ENCODE measurements at places on chromosomes 4 and X. TPM values are rescaled to one million over a fixed set of nuclear protein-coding genes. Genes with fewer than 3 reads are reported as not detected.

- H3K27ac ChIP-seq: no peak overlapping the region
- H3K4me1 ChIP-seq: no peaks in the 10 kb centered on the region
- no peaks in the 10 kb centered on the region for H3K27me3 ChIP-seq
- no peak for DNase-seq
Measured at GRCh38 chr4:8828869-8829268, 42.8 kb downstream of the HMX1 start.

- H3K4me3 ChIP-seq: no peak overlapping the region
- no peaks in the 10 kb centered on the region for H3K27me3 ChIP-seq
- H3K27ac ChIP-seq: peak overlapping the region; percentile 37
- peak; percentile 39 for DNase-seq
Measured at GRCh38 chrX:40867352-40867751, 132.0 kb upstream of the MED14 start.

Gene CT45A1
- not detected for total RNA-seq

- H3K4me3 ChIP-seq: no peak overlapping the region
- H3K36me3 ChIP-seq: no peaks in the 10 kb centered on the region
- H3K4me1 ChIP-seq: no peaks in the 10 kb centered on the region
- H3K27ac ChIP-seq: no peak overlapping the region
- DNase-seq: no peak
Measured at GRCh38 chr4:173014113-173014558, 154.5 kb upstream of the GALNT7 start.

Gene NUDT11
- 1.4 TPM for total RNA-seq

Gene RASGEF1B
- 1.4 TPM for total RNA-seq

DNA sequence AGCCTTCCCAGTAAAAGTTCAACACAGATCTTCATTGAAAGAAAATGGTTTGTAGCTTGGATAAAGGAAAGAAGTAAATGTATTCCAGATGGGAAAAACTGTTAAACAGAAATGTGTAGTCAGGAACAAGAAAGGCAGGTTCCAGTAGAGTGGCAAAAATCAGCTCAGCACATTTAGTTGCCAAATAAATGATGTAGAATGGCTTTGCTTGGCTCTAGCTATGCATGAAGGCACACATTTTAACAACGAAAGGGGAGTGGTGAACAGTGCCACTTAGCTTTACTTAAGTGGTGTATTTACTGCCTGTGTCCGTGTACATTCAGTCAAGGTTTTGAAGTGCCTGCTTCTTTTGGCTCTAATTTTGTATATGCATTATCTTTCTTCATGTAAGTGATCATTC is 644.5 kb upstream of the ATOH1 start:
- H3K4me3 ChIP-seq: no peak overlapping the region
- H3K27me3 ChIP-seq: no peaks in the 10 kb centered on the region
- no peaks in the 10 kb centered on the region for H3K4me1 ChIP-seq
- H3K36me3 ChIP-seq: no peaks in the 10 kb centered on the region
- no peak for DNase-seq

- no peaks in the 10 kb centered on the region for H3K4me1 ChIP-seq
- H3K27me3 ChIP-seq: no peaks in the 10 kb centered on the region
- no peak overlapping the region for H3K4me3 ChIP-seq
- no peak for DNase-seq
- no peaks in the 10 kb centered on the region for H3K36me3 ChIP-seq
- H3K27ac ChIP-seq: no peak overlapping the region
Measured at GRCh38 chrX:51494409-51494808, 2.0 kb downstream of the NUDT11 start.

GRCh38 chrX:45718676-45719075 is 518.0 kb upstream of the DIPK2B start:
- H3K27ac ChIP-seq: no peak overlapping the region
- H3K4me3 ChIP-seq: no peak overlapping the region
- no peaks in the 10 kb centered on the region for H3K4me1 ChIP-seq
- no peaks in the 10 kb centered on the region for H3K36me3 ChIP-seq

- no peaks in the 10 kb centered on the region for H3K36me3 ChIP-seq
- DNase-seq: no peak
- H3K4me3 ChIP-seq: no peak overlapping the region
Measured at GRCh38 chrX:7156879-7157278, 8.9 kb upstream of the PUDP start.

DNA sequence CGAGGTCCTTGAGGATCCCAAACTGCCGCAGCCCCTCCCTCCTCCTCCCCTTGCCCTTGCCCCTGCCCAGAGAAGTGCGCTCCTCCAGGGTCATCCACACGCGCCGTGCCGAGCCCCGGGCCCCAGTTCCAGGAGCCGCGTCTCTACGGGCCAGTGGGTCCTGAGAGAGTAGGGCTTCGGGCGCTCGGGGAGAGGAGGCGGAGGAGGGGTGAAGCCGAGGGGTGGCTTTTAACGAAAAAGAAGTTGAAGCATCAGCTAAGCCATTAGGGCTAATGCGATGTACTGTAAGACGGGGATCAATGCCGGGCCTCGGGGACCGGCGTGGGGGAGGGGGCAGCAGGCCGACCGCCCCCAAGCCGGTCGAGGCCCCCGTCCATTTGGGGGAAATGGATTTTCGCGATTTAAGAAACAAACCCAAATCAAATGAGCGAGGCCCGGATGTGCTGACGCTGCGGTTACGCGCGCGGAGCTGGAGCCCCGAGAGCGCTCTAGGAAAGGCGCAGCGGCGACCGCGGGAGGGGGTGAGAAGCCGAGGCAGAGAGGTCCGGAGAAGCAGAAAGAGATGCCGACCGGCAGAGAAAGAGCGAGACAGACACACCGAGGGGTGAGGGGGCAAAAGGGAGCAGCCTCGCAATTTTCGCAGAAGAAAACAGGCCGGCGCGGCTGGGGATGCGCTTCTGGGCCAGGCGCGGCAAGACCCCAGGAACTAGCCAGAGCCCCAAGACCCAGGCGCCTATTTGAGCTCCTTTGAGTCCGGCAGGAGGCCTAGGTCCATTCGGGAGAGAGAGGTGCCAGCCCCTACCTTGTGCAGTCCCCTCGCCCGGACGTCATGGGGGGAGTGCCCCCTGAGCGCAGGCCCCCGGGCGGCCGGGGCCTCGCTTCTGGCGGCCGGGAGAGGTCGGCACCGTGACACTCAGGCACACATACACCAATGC is 13.6 kb downstream of the HMX1 start:
- H3K36me3 ChIP-seq: no peaks in the 10 kb centered on the region
- no peaks in the 10 kb centered on the region for H3K4me1 ChIP-seq
- DNase-seq: no peak
- no peak overlapping the region for H3K27ac ChIP-seq

Gene MAGEA2B
- total RNA-seq: not detected

DNA sequence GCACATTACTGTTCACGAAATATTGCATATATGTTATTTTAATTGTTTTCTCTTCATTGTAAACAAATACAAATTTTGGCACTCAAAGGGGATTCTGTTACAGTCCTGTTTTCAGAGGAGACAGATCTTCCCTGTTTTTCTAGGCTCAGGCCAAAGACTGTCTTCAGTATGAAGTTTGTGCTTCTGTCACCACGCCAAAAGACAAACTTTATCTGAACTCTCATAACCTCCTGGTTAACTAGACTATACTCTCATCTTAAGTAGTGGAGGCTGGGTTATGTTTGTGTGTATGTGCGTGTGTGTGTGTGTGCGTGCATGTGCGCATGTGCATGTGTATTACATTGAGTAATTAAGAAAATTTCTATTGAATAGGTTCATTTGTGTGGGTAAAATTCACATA is 676.8 kb upstream of the HS3ST1 start:
- no peak for DNase-seq
- H3K27ac ChIP-seq: no peak overlapping the region
- H3K4me1 ChIP-seq: no peaks in the 10 kb centered on the region
- no peak overlapping the region for H3K4me3 ChIP-seq
- H3K27me3 ChIP-seq: no peaks in the 10 kb centered on the region

DNA sequence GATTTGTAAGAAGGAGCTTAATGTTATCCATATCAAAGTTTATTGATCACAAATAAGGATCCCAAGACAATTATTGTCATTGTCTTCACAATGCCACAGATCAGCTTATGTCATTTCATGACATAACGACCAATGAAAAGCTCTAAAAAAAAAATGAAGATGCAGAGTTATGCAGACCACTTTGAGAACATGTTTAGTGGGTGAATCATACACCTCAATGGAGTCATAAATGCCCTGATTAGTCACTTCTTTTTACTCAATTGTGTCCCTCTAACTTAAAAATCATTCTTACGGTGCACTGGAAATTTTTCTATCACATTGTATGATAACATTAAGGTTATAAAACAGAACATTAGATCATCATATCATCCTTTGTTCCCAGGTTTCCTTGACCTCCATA is 87.6 kb upstream of the GABRG1 start:
- H3K27ac ChIP-seq: no peak overlapping the region
- DNase-seq: no peak
- no peak overlapping the region for H3K4me3 ChIP-seq
- H3K4me1 ChIP-seq: no peaks in the 10 kb centered on the region

Gene RHOXF2B
- not detected for total RNA-seq

GRCh38 chrX:67568769-67569168 is 24.9 kb downstream of the AR start:
- DNase-seq: no peak
- H3K27ac ChIP-seq: no peak overlapping the region
- H3K4me3 ChIP-seq: no peak overlapping the region

Gene PPARGC1A
- 8.0 TPM for total RNA-seq

- no peaks in the 10 kb centered on the region for H3K36me3 ChIP-seq
- no peak overlapping the region for H3K4me3 ChIP-seq
- H3K27me3 ChIP-seq: peaks cover 3% of the 10 kb centered on the region
- DNase-seq: no peak
- H3K27ac ChIP-seq: no peak overlapping the region
- peaks cover 4% of the 10 kb centered on the region for H3K4me1 ChIP-seq
Measured at GRCh38 chr4:92307866-92308265, 4.1 kb downstream of the GRID2 start.

GRCh38 chrX:150163956-150164726 is 199.0 kb upstream of the MAMLD1 start:
- H3K36me3 ChIP-seq: no peaks in the 10 kb centered on the region
- no peaks in the 10 kb centered on the region for H3K4me1 ChIP-seq
- H3K4me3 ChIP-seq: no peak overlapping the region

Gene SPP1
- total RNA-seq: 150 TPM

DNA sequence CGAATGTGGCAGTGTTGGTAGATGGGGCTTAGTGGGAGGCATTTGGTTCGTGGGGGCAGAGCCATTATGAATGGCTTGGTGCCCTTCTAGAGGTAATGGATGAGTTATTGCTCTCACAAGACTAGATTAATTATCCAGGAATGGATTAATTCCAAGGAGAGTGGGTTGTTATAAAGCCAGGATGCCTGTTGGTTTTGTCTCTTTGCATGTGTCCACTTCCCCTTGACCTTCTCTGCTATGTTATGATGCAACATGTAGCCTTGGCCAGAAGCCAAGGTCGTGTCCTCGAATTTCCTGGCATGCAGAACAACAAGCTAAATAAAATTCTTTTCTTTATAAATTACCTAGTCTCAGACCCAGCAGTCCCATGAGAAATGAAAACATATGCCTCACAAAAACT is 111.2 kb upstream of the PLS3 start:
- no peak overlapping the region for H3K27ac ChIP-seq
- H3K36me3 ChIP-seq: no peaks in the 10 kb centered on the region
- peaks cover 7% of the 10 kb centered on the region for H3K27me3 ChIP-seq
- DNase-seq: peak; percentile 40
- H3K4me3 ChIP-seq: no peak overlapping the region

Gene MAGEA1
- 0.13 TPM for total RNA-seq

- H3K4me3 ChIP-seq: no peak overlapping the region
- no peak overlapping the region for H3K27ac ChIP-seq
- H3K4me1 ChIP-seq: no peaks in the 10 kb centered on the region
Measured at GRCh38 chr4:73019462-73020047, 50.0 kb downstream of the COX18 start.

GRCh38 chr4:41256740-41257256 is at the start of gene UCHL1:
UCHL1 (plus strand) TSS chr4:41256928; CDS start chr4:41256977, 49 bp downstream.
- no peaks in the 10 kb centered on the region for H3K36me3 ChIP-seq
- H3K27ac ChIP-seq: no peak within 1 kb of the TSS
- no peak for DNase-seq
- peak within 1 kb of the TSS; percentile 24 for H3K4me3 ChIP-seq
- peaks cover 10% of the 10 kb centered on the region for H3K4me1 ChIP-seq

Gene RAI2
- 6.8 TPM for total RNA-seq

GRCh38 chrX:129641941-129642340 is 12.8 kb downstream of the APLN start:
- no peak overlapping the region for H3K4me3 ChIP-seq
- no peaks in the 10 kb centered on the region for H3K27me3 ChIP-seq
- no peak for DNase-seq
- no peaks in the 10 kb centered on the region for H3K4me1 ChIP-seq
- H3K36me3 ChIP-seq: no peaks in the 10 kb centered on the region

Gene CCNA2
- 0.47 TPM for total RNA-seq

Gene GJB1
- 58.6 TPM for total RNA-seq

GRCh38 chr4:129821963-129822362 is 726.0 kb downstream of the C4orf33 start:
- DNase-seq: no peak
- no peaks in the 10 kb centered on the region for H3K27me3 ChIP-seq
- H3K27ac ChIP-seq: no peak overlapping the region

GRCh38 chrX:103157496-103158316 is 57.2 kb upstream of the BEX4 start:
- H3K4me1 ChIP-seq: no peaks in the 10 kb centered on the region
- H3K36me3 ChIP-seq: no peaks in the 10 kb centered on the region

DNA sequence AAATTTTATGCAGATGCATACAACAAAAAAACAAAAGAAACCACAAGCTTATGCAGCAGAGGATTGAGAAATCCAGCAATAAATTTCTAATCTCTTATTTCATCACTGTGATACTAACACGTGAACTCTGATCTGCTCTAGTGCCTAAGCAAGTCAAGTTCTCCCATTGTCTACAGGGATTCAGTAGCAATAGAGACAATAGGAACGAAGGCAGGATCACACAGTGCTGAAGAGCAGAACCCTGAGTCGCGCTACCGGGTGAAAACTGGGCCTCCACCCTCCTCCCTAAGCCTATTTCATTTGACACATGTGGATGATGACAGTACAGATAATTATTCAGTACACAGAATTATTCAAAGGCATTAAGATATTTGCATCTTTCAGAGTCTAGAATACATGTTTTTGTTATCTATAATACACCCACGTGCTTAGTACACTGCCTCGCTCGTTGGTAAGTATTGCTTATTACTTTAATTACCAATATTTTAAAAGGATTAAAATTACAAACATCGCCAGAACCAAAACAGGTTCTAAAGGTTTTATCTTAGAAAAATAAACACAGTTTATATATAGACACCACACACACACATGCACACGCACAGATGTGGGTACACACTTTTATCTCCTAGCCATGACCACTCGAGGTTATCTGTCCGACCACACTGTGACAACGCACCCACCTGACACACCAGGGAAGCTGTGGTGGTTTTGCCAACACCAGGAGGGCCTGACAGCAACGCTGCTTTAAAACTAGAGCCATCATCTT is 60.1 kb downstream of the RFC1 start:
- DNase-seq: no peak
- H3K27ac ChIP-seq: no peak overlapping the region
- peaks cover 18% of the 10 kb centered on the region for H3K4me1 ChIP-seq
- H3K4me3 ChIP-seq: no peak overlapping the region

GRCh38 chr4:42568610-42569207 is 88.2 kb downstream of the ATP8A1 start:
- no peaks in the 10 kb centered on the region for H3K36me3 ChIP-seq
- peak; percentile 54 for DNase-seq
- peaks cover 9% of the 10 kb centered on the region for H3K4me1 ChIP-seq
- H3K27ac ChIP-seq: no peak overlapping the region

GRCh38 chrX:43016021-43016420 is 238.1 kb upstream of the PPP1R2C start:
- DNase-seq: no peak
- no peaks in the 10 kb centered on the region for H3K36me3 ChIP-seq
- H3K4me3 ChIP-seq: no peak overlapping the region
- no peaks in the 10 kb centered on the region for H3K27me3 ChIP-seq
- H3K4me1 ChIP-seq: no peaks in the 10 kb centered on the region
- H3K27ac ChIP-seq: no peak overlapping the region

GRCh38 chr4:138919094-138919936 is 96.3 kb upstream of the NOCT start:
- H3K36me3 ChIP-seq: no peaks in the 10 kb centered on the region
- H3K27ac ChIP-seq: no peak overlapping the region
- no peak overlapping the region for H3K4me3 ChIP-seq

Data from pancreas (tissue), 10 donors.